G401 (cell line): ENCODE measurements at places on chromosomes 5 and 9.

- no peak for DNase-seq
Observed at GRCh38 chr5:79575996-79576395, 36.2 kb upstream of the TENT2 start.

DNA sequence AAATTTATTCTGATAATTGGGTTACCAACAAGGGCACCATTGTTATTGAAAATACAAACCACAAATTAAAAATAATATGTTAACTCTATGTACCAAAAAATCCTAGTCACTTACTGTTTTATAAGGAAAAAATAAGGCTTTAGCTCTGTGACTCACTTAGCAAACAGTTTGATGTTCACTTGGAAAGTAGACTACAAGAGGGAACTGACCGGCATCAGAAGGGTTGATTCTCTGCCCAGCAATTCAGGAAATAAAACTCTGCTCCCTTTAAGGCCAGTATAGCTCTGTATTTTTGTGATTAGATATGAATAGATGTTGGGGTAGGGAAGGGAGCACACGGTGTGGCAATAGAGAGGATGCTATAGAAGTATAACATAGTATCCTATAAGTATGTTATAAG lies 671.3 kb downstream of the LRRC70 start:
- no peak for DNase-seq

- no peak for DNase-seq
Observed at GRCh38 chr5:36164461-36164860, 12.6 kb downstream of the SKP2 start.

DNA sequence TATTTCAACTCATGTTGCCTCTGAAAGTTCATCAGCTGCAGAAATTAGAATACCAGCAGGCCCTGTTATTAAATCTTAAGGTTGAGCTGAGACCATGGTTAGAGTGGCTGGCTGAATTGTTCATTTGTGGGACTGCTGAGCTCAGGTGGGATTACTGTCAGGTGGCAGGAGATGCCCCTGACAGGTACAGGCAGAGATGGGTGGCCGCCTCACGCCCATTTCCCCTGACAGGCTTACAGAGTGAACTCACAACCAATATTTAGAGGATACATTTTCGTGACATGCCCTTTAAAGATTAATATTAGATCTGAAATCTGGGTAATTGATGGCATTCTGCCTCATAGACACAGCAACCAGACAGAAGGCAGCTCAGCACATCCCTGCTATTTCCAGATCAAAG lies 136.0 kb downstream of the MVB12B start:
- DNase-seq, result no peak

GRCh38 chr9:70403166-70403565 lies 11.3 kb downstream of the KLF9 start:
- no peak for DNase-seq

DNA sequence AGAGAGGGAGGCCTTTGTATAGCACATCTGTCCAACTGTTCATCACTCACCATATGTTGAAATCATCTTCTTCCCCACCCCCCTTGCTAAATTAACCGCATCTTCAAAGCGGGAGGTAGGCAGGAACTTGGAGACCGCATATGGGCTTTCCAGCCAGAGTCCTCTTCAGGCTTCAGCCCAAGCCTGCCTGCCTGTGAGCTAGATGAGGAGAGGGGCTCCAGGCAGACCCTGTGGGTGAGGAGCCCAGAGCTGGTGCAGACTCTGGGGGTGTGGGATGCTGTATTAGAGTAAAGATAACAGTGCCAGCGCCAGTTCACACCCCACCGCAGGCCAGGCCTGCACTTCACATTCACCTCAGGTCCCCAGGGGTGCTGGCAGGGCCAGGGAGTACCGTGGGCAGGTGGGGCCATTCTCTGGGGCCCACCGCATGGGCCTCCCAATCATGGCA lies 16.2 kb downstream of the PRRC2B start:
- DNase-seq, result no peak

DNA sequence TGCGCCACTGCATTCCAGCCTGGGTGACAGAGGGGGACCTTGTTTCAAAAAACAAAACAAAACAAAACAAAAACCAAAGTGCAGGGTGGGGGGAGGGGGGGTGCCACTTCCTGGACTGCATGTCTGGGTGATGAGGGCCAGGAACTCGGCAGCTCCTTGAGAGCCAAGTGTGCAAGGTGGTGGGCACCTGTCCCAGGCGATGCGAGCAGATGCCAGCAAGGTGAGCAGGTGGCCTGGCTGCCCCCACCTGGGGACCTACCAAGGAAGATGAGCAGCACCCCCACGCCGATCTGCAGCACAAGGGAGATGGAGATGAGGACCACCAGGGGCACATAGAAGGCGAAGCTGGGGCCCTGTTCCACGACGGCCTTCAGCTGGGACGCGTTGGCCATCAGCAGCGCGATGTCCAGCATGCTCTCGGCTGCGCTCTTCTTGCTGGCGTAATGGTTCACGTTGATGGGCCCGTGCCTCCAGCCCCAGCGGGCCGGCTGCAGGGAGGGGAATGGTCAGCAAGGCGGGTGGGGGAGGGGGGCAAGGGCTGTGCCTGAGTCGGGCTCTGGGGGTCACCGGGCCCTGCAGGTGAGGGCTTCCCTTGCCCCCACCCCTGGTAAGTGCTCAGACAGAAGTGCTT lies 7.8 kb downstream of the NINJ1 start:
- peak; percentile 58 for DNase-seq

DNA sequence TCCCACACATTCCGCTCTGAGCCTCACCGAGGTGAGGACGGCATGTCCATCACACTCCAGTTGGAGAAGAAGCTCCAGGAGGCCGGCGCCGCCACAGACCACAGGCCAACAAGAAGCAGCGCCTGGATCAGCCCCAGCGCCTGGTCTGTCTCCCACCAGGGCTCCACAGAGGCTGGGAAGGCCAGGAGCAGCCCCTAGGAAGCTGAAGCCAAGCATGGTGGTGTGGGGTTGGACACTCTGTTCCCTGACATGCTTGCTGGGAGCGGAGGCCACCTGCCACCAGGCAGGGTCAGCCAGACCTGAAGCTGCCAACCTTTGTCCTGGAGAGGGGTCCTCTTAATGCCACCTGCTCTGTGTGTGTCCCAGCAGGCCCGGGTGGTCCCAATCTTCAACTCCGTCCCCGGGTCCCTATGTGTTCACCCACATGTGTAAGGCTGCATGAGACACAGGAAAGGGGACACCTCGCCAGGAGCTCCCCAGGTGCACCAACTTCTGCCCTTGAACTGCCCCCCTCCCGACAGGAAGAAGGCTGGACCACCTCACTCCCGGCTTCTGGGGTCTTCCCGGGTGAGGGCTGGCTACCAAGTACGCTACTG lies 140.1 kb upstream of the PPP1R26 start:
- DNase-seq, result no peak

DNA sequence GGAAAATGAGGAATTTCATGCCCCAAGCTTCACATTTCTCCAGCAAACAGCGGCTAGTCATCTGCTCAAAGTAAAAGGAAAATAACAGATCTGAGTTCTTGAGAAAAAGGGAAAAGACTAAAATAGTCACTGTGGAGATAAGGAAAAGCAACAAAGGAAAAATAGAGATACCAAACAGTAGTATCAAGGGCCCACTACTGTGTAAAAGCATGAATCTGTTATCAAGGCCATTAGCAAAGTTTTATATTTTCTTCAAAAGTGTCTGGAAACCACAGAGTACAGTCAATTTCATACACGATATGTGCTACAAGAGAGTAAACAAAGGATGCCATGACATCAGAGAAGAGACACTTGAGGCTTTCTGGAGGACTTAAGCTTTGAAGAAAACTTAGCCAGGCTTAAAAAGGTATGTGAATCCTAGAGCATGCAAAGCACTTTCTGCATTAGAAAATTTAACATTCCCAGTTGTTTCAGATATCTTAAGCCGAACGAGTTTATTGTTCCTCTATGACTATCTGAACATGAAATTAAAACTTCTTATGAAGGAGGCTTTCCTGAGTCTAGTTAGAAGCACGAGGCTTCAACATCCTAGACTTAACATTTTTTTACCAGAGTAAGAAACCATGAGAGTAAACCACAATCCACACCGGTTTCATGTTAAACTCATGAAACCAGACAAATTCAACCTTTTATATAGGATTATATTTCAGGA lies 1.2 kb downstream of the TTC33 start:
- no peak for DNase-seq

DNA sequence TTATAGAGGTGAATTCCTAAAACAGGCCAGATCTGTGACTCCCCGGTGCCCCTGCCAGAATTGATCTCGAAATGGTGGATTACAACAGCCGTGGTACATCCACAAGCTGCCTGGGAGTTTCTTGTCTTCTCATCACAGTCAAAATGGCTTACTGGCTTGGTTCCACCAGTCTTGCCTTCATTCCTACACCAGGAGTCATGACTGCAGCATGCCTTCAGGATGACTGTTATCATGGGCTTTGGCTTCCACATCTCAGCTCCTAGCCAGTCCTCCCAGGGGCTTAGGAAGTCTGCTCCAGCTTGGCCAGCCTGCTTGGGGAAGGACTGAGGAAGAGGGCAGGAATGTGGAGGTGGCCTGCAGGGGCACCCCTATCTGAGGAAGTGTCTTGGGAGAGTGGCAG lies 132.9 kb upstream of the NR3C1 start:
- DNase-seq, result no peak

GRCh38 chr5:175542232-175542965 lies 64.0 kb downstream of the SFXN1 start:
- DNase-seq, result no peak
